Cortex of kidney (tissue), 1 donor: ENCODE measurements at places on chromosomes 6 and 20.

DNA sequence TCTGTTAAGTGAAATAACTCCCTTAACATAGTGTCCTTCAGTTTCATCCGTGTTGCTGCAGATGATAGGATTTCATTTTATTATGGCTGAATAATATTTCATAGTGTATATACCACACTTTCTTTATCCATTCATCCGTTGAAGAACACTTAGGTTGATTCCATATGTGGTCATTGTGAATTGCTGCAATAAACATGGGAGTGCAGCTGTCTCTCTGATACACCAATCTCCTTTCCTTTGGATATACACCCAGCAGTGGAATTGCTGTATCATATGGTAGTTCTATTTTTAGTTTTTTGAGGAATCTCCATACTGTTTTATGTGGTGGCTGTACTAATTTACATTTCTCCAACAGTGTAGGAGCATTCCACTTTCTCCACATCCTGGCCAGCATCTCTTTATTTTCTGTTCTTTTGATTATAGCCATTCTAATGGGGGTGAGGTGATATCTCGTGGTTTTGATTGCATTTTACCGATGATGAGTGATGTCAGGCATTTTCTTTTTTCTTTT lies 193.2 kb downstream of the SLC16A10 start:
- no peak for DNase-seq

DNA sequence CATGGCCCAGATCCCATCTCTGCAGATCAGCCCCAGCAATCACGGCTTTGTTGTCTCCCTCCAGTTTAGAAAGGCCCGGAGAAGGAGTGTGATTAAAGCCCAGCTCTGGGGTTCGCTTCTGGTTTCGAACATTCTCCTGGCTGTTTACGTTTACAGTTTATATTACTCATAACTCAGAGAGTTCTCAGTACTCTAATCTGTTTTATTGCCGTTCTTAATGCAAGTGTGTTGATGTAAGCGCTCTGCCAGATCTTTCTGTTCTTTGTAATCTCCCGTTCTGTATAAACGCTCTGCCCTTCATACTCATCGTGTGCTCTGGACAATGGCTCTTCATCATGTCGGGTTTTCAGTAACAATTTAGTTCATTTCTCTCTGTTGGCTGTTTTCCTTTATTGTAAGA lies 118.0 kb upstream of the PRND start:
- no peak for DNase-seq

DNA sequence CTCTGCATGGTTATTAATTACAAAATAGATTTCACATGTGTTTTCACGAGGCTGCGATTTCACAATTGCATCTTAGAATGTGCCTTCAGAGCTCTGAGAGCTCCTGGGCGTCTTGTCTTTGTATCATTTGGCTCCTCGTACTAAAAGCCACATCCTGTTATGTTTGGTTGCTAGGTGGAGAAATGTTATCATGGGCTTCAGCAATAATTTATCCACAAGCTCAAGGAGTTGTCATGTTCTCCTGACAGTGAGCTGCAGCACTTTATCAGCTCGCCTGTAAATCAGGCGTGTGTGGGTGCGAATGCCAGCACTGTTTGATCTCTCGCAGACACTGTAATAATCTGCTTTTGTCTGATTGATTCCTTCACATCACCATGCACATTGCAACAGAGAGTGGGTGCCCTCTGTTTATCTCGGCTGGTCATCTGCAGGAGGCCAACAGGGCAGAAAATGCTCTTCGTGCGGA lies 218.6 kb upstream of the ZFP64 start:
- DNase-seq: no peak

GRCh38 chr6:89406141-89406540 lies 5.9 kb downstream of the RRAGD start:
- no peak for DNase-seq

GRCh38 chr20:18031050-18031449 lies 26.7 kb downstream of the OVOL2 start:
- DNase-seq: no peak
